ENCODE measurements at places on chromosomes 12 and 14. TPM values are rescaled to one million over a fixed set of nuclear protein-coding genes. Genes with fewer than 3 reads are reported as not detected.

- ATAC-seq, result peak; percentile 78
Observed at GRCh38 chr12:92987362-92987761, 58.3 kb upstream of the EEA1 start.

- ATAC-seq, result no peak
Observed at GRCh38 chr12:51593539-51593938, 2.5 kb downstream of the SCN8A start.

DNA sequence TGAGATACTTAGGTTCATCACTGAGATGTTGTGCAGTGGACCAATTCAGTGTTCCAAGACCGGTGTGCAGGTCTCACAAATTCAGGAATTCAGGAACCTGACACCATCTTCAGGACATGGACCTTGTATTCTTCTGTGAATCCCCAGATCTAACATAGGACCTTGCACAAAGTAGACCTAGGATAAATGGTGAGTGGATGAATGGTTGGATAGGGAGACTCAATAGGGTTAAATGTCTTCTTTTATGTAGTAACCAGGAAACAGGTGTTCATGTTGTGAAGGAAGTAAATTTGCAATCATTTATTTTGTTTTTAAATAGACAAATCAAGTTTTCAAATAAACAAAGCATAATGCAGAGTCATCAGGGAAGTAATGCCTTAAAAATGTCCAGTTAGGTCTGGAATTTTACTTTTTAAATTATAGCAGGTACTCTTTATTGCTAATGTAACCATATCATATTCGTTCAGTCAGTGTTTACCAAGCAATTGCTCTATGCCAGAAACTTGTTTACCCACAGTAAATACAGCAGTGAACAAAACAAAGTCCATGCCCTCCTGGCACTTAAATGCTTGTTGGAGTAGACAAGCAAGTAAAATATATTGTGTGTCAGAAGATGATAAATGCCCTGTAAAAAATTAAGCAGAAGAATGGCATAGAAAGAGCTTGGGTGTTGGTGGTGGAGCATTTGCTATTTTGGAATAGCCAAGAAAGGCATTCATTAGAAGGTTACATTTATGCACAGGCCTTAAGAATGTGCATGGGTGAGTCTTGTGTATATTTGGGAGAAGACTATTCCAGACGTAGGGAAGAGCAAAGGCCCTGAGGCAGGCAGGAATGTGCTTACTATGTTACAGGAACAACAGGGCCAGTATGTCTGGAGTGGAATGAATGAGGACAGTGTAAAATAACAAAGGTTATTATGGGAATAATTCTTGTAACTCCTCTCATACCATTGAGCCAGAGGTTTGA is 26.3 kb downstream of the RXYLT1 start:
- ATAC-seq, result no peak

- no peak for ATAC-seq
Observed at GRCh38 chr12:88876857-88877256, 296.6 kb upstream of the KITLG start.

DNA sequence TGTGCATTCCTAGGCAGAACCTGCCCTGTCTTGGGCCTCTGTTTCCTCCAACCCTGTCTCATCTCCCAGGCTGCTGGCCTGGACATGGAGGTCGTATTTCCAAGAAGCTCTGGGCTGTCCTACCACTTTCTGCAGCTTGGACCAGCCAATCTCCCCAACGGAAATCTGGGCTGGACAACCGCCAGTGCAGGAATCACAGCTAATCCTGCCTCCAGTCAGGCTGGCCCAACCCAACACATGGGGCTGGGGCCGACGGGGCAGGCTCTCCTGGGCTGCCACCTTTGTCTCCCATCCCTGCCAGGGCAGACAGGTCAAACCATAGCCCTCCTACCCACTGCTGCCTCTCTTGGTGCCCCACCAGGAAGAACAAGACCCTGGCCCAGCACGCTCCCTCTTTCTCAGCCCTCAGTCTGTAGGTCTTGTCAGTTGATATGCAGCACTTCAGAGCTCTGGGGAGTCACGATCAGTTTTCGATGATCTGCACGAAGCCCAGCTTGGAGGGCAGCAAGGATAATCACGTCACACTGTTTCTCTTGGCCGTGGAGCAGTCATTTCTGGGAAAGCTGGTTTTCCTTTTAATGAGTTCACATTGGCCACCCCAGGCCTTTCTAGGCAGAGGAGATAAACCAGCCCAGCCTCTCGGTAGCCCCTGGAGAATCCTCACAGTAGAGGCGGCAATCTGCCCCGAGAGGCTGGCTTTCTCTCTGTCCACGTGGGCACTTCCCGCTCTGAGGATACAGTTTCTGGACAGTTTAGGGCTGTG is 195.2 kb upstream of the PRMT8 start:
- ATAC-seq, result no peak

DNA sequence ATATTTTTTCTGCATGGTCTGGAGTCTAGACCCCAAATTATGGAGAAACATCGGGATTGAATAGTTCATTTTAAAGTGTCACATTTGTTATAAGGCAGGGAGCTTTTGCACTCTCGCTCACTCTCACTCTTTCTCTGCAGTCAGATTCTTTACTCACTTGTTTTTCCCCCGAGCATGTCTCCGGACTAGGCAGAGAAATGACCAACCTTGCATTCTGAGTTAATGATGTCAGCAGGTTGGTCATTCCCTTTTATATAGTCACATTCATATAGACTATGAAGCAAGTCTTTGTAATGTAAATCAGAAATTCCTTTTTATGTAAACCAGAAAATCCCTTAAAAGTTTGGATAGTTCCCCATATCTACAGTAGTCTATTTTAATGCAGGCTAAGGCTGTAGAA is 4.1 kb downstream of the C12orf75 start:
- ATAC-seq, result no peak

- ATAC-seq, result peak; percentile 8
Observed at GRCh38 chr12:124538194-124539082, 29.0 kb downstream of the NCOR2 start.

DNA sequence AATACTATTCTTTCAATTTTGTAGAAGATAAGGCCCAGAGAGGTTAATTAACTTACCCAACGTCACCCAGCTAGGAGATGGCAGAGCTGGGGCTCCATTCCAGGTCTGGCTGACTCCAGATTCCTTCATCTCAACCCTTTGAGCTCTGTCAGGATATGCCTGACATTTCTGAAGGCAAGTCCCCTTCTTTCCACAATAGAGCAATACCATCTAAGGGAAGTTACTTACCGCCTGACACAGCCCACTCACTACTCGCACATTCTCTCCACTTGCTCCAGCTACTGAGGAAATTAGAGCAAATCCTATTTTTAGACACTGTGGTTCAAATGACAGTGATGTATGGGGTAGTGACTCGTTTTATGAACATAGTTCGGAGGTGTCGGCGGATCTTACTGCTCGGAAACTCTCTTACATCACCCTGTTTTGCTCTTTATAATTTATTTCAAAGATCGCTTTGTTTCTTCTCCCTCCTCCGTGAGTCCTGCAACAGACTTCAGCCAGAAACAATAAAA is 2.0 kb upstream of the WSCD2 start:
- ATAC-seq, result peak; percentile 71

GRCh38 chr14:104937161-104937560 is 12.5 kb downstream of the PLD4 start:
- no peak for ATAC-seq

- ATAC-seq, result no peak
Observed at GRCh38 chr12:114847441-114848035, 163.6 kb upstream of the TBX3 start.

GRCh38 chr12:57783861-57784260 is 1.3 kb downstream of the TSFM start:
- no peak for ATAC-seq

- peak; percentile 48 for ATAC-seq
Observed at GRCh38 chr14:54881235-54881760, 21.3 kb downstream of the GCH1 start.

DNA sequence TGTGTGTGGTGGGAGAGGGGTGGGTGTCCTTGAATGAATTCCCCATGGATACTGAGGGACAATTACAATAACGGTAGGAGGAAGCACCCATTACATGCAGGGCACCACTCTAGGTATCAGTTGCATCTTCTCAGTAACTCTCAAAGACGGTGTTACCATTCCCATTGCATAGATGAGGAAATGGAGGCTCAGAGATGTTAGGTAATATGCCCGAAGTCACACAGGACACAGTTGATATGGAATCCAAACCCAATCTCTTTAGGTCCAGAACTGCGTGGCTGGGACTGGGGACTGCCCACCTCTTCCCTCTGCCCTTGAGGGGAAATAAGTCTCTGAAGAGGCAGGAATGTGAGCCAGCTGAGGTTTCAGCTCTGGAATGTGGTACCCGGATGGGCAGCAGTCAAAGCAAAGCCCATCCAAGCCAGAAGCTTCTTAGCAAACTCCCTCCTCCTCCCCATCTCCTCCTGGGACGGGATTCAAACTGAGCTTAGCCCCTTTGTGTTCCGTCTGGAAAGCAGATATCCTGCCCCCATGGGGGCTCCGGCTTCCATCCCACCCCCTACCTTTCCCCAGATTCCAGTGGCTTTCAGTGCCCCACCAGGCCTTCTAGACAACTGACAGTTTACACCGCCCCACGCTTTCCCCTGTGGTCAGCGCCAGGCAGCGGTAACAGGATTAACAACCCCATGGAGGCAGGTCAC is 187.5 kb downstream of the RBM19 start:
- no peak for ATAC-seq

DNA sequence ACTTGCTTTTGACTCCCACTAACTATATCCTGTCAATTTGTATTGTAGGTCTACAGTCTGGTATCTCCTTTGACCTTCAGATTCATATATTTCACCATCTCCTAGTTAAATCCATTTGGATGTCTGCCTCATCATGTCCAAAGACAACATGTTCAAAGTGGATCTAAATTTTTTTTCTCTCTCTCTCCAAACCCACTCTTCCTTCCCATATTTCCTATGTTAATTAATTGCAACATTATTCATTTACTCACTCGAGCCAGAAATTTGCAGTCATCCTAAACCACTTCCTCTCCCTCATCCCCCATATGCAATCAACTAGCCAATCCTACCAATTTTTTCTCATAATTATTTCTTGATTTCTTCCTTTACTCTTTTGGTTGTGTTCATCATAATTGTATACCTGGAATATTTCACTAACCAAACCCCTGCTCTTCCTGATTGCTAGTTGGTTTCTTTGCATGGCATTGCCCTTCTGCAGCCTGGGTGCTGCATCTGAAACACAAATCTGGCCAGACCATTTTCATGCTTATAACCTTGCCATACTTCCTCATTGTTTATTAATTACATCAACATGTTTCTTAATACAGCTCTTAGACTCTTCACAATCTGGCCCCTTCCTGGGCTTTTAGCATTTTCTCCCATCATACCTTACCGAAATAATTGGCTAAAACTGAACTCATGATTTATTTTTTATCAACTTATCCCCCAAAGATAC is 442.2 kb downstream of the ADAMTS20 start:
- ATAC-seq, result no peak

- ATAC-seq, result no peak
Observed at GRCh38 chr12:58415716-58416115, 474.3 kb downstream of the ATP23 start.

DNA sequence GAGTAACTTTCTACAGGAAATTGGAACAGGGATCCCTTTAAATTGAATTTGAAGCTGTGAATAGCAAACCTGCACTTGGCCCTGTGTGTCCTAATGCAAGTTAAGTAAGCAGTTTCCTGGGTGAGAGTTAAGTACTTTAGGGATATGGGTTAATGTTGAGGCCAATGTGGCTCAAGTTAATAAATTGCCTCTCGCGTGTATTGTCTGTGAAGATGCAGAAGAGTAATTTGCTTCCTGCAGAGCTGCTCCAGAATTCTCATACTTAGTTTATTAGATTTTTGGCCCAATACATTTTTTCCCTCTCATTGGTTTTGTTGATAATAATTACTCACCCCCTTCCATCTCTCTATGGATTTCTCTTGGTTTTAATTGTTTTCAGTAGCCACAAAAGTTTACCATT is 86.5 kb downstream of the SLC25A47 start:
- ATAC-seq, result no peak

DNA sequence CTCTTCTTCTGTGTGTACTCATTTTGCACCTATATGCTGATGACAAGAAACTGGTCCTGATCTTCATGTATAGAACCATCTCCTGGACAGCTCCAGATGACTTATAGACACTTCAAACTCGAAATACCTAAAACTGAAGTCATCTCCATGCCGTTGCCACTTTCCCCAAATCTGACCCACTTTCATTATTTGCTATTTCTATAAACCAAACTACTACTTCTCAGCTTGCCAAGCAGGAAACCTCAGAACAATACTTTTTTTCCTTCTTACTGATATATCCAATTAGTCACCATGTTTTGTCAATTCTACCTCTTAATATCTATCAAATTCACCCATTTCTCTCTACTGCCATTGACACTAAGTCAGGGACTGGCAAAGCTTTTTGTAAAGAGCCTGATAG is 14.8 kb downstream of the SGPP1 start:
- ATAC-seq, result no peak

DNA sequence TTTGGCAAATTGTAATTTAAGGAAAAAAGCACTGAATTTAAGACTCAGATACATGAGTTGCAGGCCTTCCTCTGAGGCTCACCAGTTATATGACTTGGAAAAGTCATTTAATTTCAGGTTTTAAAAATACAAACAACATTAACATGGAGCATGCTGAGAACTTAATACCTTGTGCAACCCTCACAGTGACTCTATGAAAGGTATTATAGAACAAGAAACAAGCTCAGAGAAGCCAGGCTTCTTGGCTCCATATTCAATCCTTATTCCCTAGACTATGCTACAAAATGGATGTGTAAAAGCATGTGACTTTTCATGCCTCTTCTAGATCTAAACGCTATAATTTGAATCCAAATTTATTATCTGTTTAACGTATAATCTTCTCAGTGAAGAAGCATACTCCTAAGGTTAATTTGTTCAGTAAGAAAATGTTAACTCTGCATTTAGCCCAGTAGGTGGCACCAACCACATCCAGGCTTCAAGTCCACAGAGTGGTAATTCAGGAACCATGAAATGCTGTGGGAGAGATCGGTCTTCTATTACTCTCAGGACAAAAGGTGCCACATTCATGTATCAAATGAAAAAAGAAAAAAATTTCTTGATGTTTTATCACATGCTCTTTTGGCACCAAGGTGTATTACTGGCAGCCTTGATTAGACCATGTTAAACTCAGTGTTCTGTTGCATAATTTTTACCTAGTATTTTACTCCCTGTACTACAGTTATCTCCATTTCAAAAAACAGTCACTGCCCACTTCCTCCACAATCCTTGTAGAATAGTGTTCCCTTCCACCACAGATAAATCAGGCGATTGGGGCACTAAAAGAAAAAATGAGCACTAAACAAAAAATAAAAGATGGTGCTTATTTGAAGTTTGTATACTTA is 9.3 kb downstream of the CCDC196 start:
- peak; percentile 85 for ATAC-seq

MDGA2 gene
- 0.40 TPM for total RNA-seq

KRT2 gene
- not detected for total RNA-seq

WDHD1 gene
- 3.5 TPM for total RNA-seq

TEX22 gene
- total RNA-seq, result not detected

EIF4B gene
- total RNA-seq, result 537 TPM

C14orf180 gene
- 0.54 TPM for total RNA-seq

C3AR1 gene
- 1.6 TPM for total RNA-seq

All from gastroesophageal sphincter (tissue), 4 donors.